ENCODE measurements at places on chromosomes 6 and 20.

- DNase-seq, result no peak
Observed at GRCh38 chr20:24772667-24773066, 176.4 kb upstream of the CST7 start.

- DNase-seq, result no peak
Observed at GRCh38 chr6:154430481-154430919, 73.9 kb upstream of the IPCEF1 start.

- DNase-seq, result no peak
Observed at GRCh38 chr20:24499472-24499871, 30.0 kb downstream of the SYNDIG1 start.

GRCh38 chr6:130032758-130033340, 14.5 kb downstream of the L3MBTL3 start:
- no peak for DNase-seq

DNA sequence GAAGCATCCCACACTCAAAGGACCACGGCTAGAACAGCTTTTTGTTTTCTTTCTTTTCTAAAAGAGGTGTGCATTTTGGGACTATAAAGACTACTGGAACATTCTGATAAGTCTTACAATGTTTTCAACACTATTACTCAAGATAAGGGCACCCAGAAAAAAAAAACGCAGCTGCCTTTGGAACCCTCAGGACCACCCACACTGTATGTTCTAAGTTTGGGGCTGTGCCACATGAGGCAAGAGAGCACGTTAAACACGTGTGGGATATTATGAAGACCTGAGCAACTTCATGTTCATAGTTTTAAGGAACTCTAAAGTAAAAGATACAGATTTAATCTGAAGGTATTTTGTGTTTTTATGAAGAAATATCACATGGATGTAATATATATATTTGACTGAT, 204.6 kb downstream of the FOXC1 start:
- no peak for DNase-seq

DNA sequence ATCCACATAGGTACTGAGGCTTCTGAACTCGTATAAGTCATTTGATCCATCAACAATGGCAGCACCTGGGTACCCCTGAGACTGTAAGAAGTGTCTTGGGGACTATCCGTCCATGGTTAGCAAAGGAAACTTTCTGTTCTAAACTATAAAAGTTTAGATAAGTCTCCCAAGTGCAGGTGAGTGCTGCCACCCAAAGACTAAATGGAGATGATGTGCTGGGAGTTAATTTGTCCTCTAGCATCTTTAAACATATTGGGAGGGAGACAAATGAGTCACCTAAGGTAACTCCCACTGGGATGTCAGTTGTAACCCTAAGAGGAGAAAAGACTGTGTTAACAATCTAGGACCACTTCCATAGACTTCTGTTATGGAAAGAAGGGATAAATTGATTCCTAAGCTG, 6.2 kb downstream of the BEND6 start:
- DNase-seq, result no peak

DNA sequence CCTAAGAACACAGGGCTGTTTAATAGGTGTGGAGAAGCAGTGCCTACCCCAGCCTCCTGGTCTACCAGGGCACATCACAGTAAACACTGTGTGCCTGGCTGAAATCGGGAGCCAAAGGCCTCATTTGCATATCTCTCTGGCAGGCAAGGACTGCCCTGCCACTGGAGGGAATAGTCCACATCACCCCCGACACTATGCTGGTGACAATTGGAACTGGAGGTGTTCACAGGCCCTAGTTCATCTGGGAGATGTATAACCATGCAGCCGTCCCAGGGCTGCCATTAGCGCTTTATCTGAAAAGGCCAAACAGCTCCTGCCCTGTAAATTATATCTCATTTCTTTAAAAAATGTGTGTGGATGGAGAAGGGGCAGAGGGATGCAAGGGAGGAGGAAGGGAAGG, 150.3 kb downstream of the LINC00237 start:
- DNase-seq, result no peak

GRCh38 chr20:4898282-4899244, 102.7 kb downstream of the SLC23A2 start:
- no peak for DNase-seq

DNA sequence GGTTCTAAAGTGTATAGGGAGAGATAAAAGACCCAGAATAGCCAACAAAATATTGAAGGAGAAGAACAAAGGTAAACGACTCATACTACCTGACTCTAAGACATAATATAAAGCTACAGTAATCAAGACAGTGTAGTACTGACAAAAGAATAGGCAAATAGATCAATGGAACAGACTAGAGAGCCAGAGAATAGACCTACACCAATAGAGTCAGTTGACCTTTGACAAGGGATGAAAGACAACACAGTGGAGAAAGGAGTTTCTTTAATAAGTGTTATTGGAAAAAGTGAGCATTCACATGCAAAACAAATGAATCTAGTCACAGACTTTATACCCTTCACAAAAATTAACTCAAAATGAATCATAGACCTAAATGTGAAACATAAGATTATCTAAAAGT, 96.4 kb downstream of the ISM1 start:
- no peak for DNase-seq

- no peak for DNase-seq
Observed at GRCh38 chr6:125811259-125811658, 20.5 kb downstream of the NCOA7 start.

GRCh38 chr6:3849681-3850450, 693 bp downstream of the FAM50B start:
- no peak for DNase-seq

- no peak for DNase-seq
Observed at GRCh38 chr20:24683676-24684075, 214.2 kb downstream of the SYNDIG1 start.

DNA sequence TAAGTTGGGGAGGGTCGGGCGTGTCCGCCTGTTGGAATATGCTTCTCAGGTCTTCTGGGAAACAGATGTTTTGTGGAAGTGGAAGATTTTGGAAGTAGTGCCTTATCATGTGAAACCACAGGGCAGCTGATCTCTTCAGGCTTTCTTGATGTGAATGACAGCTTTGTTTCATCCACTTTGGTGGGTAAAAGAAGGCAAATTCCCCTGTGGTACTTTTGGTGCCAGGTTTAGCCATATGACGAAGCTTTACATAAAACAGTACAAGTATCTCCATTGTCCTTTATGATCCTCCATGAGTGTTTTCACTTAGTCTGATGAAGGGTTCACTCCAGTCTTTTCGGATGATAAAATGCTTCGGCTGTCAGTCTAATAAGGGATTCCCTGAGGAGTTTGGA, 4.6 kb downstream of the IRF4 start:
- DNase-seq, result no peak

DNA sequence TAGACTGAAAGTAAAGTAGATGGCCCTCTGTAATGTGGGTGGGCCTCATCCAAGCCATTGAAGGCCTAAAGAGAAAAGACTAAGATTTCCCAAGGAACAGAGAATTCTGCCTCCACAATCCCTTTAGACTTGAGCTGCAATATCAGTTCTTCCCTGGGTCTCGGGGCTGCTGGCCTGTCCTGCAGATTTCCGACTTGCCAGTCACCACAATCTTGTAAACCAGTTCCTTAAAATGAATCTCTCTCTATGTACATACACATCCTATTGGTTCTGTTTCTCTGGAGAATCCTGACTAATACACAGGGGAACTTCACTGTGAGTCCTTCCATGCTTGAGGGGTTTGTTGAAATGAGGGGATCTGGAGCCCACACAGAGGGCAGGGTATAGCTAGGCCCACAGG, 12.9 kb downstream of the CCDC170 start:
- no peak for DNase-seq

DNA sequence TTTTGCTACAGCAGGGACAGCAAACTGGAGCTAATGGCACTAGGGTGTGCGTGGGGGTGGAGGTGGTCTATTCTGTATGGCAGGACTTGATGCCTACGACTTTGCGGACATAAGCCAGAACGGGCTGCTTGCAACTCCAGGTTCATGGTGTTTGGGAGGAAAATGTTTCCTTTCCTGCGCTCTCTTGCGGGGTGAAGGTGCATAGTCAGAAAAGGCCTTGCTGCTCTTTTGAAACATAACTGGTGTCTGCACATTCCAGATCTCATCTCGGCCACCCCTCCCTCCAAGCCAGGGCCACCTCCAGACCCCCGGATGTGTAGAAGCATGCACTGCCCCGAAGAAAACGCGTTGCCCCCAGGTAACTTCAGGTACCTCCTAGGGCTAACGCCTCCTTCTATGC, 8.1 kb downstream of the FOXA2 start:
- no peak for DNase-seq

- DNase-seq, result no peak
Observed at GRCh38 chr20:32709632-32710121, 33.6 kb downstream of the COMMD7 start.

DNA sequence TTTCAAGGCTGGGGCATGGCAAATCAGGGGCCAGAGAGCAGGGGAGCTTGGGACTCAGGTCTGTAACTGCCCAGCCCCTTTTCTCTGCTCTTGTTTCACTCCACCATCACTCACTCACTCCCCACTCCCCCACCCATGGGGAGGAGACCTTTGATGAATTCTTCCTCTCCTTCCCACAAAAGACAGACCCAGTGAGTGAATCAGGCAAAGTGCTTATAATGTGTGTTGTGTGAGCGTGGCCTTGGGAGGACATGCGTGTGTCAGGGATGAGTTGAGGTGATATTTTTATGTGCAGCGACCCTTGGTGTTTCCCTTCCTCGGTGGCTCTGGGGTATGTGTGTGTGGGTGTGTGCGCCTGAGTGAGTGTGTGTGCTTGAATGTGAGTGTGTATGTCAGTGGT, 1.0 kb upstream of the CUL9 start:
- no peak for DNase-seq

DNA sequence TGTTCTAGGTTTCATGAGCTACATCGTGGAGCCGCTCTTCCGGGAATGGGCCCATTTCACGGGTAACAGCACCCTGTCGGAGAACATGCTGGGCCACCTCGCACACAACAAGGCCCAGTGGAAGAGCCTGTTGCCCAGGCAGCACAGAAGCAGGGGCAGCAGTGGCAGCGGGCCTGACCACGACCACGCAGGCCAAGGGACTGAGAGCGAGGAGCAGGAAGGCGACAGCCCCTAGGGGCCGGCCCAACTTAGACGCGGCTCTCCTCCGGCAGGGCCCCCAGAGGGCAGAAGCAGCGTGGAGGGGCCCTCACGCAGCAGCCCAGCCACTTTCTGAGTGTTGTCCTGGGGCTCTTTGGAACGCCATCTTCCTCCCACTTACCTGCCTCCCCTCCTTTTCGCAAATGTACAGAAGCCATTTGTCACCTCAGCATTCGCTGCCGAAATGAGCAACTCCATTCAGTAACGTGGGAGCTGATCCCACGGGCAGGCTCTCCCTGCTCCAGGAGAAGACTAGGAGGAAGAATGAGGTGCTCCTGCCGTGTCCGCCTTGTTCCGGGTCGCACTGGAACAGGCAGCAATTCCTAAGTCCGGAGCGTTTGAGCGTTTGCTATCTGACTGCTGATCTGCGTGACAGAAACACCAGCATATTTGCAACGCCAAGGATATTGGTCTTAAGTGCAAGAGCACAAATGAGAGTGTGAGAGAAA, 58.4 kb downstream of the MTFR2 start:
- no peak for DNase-seq

GRCh38 chr6:6907286-6907685, 200.5 kb upstream of the RREB1 start:
- no peak for DNase-seq

GRCh38 chr6:31642798-31643570, 9.5 kb downstream of the BAG6 start:
- DNase-seq, result no peak

DNA sequence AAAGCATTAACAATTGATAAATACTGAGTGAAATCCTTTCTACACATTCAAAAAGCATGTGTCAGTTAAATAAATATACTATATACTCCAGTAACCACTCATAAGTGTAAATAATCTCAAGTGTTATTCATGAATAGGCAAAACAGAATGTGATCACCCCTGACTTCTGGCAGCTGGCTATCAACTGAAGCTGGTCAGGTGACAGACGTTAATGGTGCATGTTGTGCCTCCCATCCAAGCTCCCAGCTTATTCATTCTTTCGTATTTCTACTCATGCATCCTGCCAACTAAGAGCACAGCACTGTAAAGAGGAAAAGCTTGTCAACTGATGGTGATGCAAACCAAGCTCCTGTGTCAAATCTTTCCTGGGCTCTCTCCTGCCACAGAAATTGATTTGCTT, 7.7 kb downstream of the PSMB1 start:
- no peak for DNase-seq

GRCh38 chr6:144820270-144820669, 535.1 kb downstream of the UTRN start:
- DNase-seq, result no peak

DNA sequence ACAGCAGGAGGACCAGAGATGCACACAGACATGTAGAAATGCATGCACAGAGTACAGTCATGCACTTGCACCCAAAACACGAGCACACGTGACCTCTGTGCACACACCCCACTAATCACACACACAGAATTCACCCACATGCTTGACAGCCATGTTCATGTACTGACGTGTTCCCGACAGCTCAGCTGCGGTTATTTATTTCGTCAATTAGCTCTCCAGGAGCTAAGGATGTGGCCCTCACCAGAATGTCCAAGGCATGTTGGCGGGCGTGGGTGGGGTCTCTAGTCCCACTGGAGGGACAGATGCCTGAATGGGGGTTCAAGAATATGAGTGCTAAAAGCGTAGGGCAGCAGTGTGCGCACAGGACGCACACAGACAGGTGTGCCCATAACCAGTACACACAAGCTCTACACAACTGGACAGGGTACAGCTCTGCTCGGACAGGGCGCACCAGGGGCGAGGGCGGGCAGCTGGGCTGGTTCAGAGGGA, 571 bp upstream of the PRPF6 start:
- DNase-seq, result no peak

- no peak for DNase-seq
Observed at GRCh38 chr20:22619806-22620205, 35.4 kb upstream of the FOXA2 start.

DNA sequence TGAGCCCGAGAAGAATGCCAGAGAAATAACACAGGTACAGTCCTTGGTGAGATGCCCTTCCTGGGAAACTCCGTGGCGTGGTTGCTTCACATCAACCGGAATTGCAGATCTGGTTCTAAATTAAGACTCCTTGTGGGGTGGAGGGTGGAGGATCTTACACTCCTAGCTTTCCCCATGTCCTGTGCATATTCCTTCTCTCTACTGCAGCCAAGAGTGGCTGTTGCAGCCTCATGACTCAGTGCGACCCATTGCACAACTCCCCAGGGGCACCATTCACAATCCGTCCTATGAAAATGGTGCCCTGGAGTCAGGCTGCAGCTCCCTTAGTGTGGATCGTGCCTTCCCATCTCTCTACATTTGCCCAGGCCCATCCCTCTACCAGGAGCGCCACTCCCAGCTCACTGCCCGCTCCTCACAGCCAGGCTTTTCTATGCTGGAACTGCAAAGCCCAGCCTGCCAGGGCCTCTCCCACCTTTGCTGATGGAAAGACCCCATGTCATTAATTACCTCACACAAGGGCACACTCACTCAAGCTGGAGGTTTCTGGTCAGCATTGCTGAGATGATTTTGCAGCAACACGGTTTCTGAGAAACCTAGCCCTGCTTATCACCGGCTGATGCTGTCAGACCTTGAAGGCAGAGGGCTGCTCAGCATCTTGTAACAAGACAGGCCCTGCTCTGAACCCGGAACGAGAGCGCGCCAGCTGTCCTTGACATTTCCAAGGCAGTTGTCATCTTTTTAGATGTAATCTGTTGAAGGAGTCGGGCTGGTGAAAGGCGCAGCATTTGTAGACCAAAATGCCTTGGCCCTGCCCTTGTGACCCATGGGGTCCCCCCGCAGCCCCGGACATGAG, 39.7 kb downstream of the SIRPA start:
- DNase-seq, result no peak
